ENCODE measurements at places on chromosomes 12 and 14. TPM values are rescaled to one million over a fixed set of nuclear protein-coding genes. Genes with fewer than 3 reads are reported as not detected.

DNA sequence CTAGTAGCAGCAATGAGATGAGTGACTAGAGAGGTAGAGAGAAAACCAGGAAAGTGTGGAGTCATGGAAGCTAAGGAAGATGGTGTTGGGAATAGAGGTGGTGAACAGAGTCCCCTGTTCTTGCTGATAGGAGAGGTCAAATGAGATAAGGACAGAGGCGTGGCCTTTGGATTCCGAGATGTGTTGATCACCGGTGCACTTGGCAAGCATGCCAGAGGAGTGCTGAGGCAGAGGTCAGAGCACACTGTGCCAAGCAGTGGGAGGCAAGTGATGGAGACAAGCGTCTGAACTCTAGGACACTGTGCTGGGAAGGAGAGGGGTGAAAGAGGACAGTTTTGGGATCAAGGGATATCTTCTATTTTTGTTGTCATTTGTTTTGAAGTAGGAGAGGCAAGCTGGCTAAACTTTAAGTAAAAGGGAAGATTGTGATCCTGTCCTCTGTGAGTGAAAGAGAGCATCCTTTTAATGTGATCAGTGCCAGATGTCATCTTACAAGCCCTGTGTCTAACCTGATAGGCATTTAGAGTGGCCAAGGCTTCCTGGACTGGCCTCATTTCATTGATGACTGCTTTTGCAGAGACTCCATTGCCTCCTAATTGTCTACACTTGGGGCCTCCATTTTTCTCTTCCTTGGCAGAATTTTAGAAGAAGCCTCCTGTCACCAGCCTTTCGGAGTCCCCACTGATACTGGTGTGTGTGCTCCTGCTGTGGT lies 336.4 kb downstream of the CACNA1C start:
- DNase-seq, result no peak

GRCh38 chr12:27905285-27906126 lies 67.0 kb downstream of the PTHLH start:
- DNase-seq, result no peak

DNA sequence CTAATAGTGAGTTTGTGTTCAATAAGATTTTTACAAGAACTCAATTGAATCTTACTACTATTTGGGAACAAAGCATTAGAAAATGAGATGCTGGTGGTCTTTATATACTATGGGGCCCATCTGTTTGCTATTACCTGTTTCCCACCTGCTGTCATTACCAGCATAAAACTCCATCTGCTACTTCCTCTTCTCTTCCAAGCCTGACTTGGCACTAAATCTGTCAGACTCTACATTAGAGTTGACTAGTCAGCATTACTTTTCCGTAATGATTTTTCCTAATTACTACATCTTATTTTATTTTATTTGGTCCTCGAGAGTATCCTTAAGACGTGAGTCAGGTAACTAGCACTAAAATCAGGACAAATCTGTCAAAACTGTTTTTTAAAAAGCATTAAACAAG lies 68.1 kb upstream of the KRR1 start:
- no peak for DNase-seq

GRCh38 chr12:75474116-75474515 lies 6.4 kb upstream of the GLIPR1 start:
- no peak for DNase-seq

GRCh38 chr12:74535536-74535935 lies 2.1 kb upstream of the ATXN7L3B start:
- DNase-seq, result no peak

DNA sequence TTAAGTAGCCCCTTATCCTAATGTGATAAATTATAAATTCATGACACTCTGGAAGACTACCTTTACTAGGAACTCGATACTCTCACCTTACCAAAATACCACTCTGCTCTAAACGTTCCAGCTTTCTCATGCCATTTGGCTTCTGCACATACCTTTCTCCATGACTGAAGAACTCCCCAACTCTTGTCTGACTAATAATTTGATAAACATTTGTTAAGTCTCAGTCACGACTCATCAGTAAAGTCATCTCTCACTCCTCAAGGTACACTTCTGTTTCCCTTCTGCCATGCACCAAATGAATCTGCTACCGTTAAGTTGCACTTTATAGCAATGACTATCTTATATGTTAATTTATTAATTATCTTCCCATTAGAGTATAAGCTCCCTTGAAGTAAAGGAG lies 498.3 kb upstream of the NOVA1 start:
- DNase-seq, result no peak

- no peak for DNase-seq
Observed at GRCh38 chr12:16266085-16266484, 11.4 kb downstream of the SLC15A5 start.

DNA sequence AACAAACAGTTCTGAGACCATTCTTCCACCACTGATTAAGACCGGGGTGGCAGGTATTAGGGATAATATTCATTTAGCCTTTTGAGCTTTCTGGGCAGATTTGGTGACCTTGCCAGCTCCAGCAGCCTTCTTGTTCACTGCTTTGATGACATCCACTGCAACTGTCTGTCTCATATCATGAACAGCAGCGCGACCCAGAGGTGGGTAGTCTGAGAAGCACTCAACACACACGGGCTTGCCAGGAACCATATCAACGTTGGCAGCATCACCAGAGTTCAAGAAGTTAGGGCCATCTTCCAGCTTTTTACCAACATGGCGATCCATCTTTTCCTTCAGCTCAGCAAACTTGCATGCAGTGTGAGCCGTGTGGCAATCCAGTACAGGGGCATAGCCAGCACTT lies 16.9 kb downstream of the AEBP2 start:
- no peak for DNase-seq

GRCh38 chr12:93179792-93180191 lies 197.9 kb upstream of the NUDT4 start:
- DNase-seq, result no peak

DNA sequence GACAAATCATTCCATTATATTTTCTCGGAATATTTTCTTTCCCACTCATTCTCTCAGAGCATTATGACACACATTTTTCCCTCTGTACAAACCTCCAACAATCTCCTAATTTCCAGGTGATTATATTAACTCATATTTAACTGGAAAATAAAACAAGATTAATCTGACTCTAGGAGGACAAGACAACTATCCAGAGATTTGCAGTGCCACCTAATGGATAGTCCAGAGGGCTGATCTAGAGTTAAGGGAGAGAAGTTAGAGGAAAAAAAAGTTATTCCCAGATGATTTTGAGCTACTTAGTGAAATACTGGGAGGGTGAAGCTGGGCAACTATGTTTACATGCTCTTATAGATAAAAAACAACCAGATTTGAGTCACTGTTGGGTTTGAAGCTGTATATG lies 161.7 kb downstream of the ALX1 start:
- DNase-seq, result no peak

DNA sequence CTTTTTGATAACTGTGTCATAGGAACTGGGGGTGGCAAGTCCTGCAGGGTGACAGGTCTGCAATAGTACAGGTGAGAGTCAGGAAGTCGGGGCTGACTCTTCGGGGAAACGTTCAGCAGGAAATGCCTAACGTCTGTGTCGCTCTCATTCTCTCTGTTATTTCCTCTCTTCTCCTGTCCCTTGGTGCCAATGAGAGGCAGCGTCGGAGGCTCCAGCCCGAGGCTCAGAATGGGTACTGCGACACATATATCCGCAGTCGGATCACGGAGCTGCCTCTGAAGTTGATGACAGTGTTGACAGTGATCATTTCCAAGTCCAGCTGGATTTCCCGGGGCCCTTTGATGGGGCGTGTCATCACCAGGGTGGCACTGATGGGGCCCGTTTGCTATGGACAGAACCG lies 2.7 kb upstream of the TC2N start:
- DNase-seq, result no peak

DNA sequence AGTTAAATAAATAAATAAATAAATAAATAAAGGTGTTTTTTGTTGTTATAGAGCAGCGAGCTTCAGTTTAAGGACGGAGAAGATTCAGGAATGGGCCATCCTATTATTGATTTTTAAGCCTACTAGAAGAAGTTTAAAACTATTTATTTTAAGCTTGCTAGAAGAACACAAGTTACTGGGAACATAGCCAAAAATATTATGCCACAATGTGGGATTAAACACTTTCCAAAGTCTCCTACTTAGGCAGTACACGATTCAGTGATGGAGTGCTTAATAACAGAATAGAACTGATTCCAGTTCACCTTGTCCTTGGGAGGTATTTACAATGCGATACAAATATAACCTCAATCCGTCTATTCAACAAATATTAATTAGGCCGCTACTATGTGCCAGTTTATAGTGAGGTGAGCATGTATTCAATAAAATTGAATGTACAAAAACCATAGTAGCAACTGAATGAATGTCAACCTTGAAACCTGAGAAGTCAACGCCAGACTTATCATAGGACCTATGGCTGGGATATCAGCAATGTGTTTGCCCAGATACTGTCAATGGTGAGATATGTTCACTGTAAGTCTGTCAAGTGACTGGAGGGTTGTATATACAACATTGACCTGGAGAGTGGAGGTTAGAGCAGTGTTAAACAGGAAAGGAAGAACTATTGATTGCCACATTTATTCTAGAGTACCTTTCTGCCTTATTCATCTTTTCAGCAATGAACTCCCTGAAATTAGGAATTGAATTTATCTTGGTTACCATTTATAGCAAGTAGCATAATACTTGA lies 486.4 kb downstream of the TMTC2 start:
- DNase-seq, result no peak

Gene ACSS3
- 6.5 TPM for total RNA-seq

Gene ETV6
- 27.1 TPM for total RNA-seq

Gene KRT78
- 250 TPM for total RNA-seq

All from lower leg skin (tissue), 4 donors.